ENCODE measurements at places on chromosomes 2 and 18. TPM values are rescaled to one million over a fixed set of nuclear protein-coding genes. Genes with fewer than 3 reads are reported as not detected.

DNA sequence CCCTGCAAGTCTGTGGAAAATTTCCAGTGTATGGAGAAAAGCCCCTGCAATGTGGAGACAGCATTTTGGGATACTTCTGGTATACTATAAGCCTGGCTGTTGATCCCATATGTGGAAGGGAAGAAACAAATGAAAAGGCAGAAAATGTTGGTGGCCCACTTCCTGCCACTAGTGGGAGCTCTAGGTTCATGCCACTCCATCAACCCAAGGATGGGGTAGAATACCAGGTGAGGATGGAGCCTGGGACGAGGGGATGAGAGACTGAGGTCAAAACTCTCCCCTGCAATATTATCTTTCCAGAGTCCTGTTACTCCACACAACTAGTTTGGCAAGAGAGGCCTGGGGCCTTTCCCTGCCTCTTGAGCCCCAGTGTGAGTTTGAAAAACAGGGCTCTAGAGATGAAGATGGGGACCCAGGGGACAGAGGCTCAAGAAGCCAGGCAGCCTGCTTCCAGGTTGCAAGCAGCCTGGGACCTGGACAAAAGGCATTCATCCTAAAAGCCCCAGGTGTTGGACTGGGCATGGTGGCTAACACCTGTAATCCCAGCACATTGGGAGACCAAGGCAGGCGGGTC lies 31.9 kb downstream of the BMP10 start:
- DNase-seq = no peak
- peaks cover 6% of the 10 kb centered on the region for H3K4me1 ChIP-seq
- no peak overlapping the region for H3K4me3 ChIP-seq
- H3K27ac ChIP-seq = no peak overlapping the region

DNA sequence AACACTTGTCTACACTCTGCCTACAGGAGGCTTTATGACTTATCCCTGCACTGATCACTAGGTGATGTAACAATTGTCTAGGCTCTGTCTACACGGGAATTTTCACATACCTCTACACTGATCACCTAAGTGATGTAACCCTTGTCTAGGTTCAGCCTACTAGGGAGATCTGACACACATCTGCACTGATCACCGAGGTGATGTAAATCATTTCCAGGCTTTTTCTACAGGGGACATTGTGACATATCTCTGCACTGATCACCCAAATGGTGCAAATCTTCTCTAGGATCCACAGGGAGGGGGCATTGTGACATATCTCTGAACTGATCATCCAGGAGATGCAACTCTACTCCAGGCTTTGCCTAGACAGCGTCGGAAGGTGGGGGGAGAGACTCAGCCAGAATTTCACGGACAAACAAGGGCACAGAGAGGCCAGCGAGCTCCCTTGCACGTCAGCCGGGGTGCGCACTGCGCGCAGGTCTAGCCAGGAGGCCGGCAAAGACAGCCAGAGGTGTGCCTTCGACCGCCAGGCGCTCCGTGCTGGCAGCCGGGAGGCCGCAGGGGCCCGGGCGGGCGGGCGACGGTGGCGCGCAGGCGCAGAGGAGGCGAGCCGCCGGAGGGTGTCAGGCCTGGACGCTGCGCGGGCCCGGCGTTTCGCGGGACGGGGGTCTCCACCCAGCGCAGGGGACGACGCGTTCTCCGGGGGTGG lies 46.9 kb upstream of the USP14 start:
- H3K36me3 ChIP-seq = no peaks in the 10 kb centered on the region
- H3K27me3 ChIP-seq = no peaks in the 10 kb centered on the region
- peaks cover 5% of the 10 kb centered on the region for H3K4me1 ChIP-seq
- peak overlapping the region; percentile 82 for H3K27ac ChIP-seq
- peak overlapping the region; percentile 36 for H3K4me3 ChIP-seq

- H3K36me3 ChIP-seq = no peaks in the 10 kb centered on the region
- no peaks in the 10 kb centered on the region for H3K4me1 ChIP-seq
Observed at GRCh38 chr2:223585666-223586065, 16.5 kb downstream of the SCG2 start.

DNA sequence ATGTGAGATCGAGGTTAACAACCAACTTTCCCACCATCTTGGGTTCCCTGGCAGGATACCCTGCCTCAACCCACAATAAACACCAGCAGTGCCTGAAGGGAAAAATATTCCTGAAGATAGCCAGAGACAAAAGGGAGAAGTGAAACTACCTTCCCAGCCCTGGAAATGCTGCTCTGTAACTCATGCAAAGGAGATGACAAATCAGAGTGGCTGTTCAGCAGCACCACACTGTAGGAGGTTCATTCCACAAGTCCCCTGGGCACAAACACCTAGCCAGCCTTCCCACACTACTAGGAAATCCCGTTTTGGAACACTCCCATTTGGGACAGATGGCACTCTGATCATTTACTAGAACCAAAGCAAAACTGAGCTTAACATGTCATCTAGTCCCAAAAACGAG lies 190.7 kb upstream of the RBBP8 start:
- H3K27me3 ChIP-seq = no peaks in the 10 kb centered on the region
- H3K4me3 ChIP-seq = no peak overlapping the region
- H3K4me1 ChIP-seq = no peaks in the 10 kb centered on the region
- no peaks in the 10 kb centered on the region for H3K36me3 ChIP-seq
- no peak overlapping the region for H3K27ac ChIP-seq

- no peak for DNase-seq
- H3K4me1 ChIP-seq = no peaks in the 10 kb centered on the region
Observed at GRCh38 chr18:55384551-55385275, 203.3 kb downstream of the TCF4 start.

Gene FBXO15
- total RNA-seq = 1.3 TPM

Gene ELMOD3
- total RNA-seq = 20.2 TPM

Data from naive thymus-derived CD4-positive, alpha-beta T cell (primary cell).